ENCODE measurements at places on chromosomes 3 and 15.

GRCh38 chr15:74845208-74845568 lies 2.2 kb upstream of the ULK3 start:
- peak; percentile 39 for DNase-seq

DNA sequence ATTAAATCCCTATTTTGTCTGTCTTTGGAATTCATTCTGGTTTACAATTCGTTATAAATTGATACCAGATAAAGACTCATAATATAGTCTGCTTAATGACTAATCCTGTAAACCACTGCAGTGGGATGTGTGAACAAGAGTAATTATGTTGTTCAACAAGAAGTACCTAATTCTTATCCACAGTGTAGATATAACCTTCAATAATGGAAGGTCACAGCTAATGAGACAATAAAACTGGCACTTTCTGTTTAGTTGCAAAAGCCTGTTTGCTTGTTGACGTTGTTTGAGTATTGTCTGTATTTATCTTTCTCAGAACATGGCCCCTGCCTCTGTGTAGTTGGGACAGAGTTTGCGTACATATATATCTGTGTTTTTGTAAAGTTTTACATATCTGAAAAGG lies 26.7 kb downstream of the PIAS1 start:
- DNase-seq, result no peak

- DNase-seq, result no peak
These were observed 408 bp downstream of the NICN1 start for GRCh38 chr3:49428752-49429080.

- DNase-seq, result no peak
These were observed 48.8 kb downstream of the PSMD6 start for GRCh38 chr3:63974451-63974850.

DNA sequence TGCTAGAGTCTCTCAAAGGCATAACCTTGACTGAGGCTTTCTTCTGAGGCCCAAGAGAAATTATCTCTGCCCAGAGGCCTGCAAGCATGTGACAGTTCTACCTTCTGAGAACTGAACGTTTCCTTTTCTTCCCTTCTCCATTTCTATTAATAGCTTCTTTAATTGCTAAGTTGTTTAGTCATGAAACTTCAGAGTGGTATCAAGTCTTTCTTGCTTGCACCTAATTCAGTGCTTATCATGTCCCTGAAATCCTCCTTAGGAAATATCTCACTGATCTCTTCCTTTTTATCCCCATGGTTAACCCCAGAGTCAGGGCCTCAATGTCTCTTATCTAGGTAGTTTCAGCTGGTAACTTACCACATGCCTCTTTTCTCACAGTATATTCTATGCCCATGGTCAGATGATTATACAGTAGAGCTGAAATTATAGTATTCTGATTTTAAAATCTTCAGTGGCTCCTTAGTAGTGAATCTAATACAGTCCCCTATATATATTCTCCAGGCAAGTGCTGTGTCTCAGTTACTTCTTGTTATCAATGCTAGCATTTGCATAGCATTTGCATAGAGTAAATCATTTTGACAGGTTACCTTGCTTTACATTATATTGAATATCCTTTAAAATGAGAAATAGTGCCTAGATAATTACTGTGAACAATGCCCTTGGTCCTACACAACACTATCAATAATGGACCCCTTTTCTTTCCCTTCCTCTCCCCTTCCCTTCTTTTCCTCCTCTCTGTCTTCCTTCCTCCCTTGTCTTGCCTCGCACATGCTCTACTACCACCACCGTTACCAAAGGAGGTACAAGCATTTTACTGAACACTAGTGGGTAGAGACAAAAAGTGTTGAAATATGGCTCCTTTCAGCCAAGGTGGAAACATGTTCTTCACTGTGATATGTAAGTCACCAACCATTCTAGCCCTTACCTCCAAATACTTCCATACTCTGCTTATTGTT lies 33.0 kb downstream of the KBTBD8 start:
- DNase-seq, result no peak

DNA sequence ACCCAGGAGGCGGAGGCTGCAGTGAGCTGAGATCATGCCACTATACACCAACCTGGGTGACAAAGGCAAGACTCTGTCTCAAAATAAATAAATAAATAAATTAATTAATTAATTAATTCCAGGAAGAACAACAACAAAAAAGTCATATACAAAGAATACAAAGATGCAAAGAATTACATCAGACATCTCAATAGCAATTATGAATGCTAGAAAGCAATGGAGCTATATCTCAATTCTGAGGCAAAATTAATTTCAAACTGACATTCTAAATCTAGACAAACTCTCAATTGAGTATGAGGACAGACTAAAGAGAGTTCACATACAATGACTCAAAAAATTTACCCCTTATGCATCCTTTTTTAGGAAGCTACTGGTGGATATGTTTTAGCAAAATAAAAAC lies 69.6 kb upstream of the CTNNB1 start:
- DNase-seq, result no peak

- DNase-seq, result no peak
These were observed 61.2 kb downstream of the KLHL6 start for GRCh38 chr3:183494341-183494740.

DNA sequence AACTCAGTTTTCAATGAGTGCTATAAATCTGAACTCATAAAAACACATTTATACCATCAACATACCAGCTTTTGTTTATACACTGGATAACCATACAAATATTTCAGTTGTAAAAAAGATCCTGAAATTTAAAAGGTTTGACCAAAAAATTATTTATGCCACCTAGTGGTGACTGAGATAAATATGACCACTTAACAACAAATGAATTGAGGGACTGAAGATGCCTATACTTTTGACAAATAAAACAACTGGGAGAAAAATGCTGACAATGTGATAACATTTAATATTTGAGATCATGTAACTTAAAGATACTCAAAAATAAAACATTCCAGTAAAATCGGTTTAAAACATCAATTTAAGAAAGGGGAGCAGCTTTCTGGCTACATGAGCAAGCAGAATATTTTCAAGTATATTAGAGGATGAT lies 30.4 kb downstream of the ATG3 start:
- no peak for DNase-seq
